ENCODE measurements at places on chromosomes 4 and X.

DNA sequence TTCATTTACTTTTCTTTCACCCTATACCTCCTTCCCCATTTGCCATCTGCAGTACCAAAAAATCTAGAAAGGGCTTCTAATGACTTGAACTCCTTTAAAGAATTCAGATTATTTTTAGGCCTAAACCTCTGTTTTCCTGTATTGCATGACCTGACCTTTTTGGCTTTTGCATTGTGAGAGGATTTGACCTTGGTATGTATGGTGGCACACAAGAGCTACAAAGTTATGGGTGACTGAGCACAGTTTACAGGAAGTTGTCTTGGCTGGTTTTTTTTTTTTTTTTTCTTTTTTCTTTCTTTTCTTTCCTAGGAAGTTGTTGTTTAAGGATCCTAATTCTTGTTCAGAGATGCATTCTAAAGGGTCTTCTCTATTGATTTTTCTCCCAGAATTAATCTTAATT is 32.0 kb upstream of the MTMR8 start:
- no peak for DNase-seq

DNA sequence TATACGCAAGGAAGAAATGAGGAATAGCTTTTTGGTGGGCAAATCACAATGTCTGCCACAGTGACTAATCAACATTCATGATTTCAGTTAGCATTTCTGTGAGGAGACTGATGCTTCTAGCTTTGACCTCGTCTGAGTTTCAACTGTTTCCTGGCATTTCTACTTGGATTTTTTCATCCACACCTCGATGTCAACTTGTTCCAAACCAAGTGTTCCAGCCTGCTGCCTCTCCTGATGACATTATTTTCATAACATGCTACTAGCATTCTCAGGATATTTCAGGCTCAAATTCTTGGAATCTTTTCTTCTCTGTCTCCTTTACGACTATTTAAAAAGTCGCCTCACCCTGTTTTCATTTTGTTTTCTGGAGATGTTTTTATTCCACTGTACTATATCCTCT is 90.3 kb upstream of the TEX13D start:
- no peak for DNase-seq

- DNase-seq = no peak
Measured at GRCh38 chr4:119038116-119038841, 97.4 kb upstream of the MYOZ2 start.

- no peak for DNase-seq
Measured at GRCh38 chr4:56048383-56048701, 99.6 kb downstream of the CEP135 start.

DNA sequence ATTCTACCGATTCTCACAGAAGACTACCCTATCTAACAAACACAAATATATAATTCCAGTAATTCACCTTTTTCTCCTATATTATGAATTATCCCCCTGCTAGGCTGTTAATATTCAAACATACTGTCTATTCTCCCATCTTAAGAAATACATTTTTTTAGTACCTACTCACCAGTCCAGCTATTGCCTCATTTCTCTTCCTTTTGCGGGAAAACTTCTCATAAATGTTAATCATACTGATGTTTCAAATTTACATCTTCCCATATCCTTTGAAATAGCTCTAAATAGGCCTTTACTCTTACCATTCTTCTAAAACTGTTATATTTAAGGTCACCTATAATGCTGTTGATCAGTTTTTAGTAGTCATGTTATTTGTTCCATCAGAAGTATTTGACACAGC is 759.1 kb upstream of the SLIT2 start:
- no peak for DNase-seq

GRCh38 chr4:123356921-123357320 is 39.7 kb upstream of the SPRY1 start:
- no peak for DNase-seq

GRCh38 chr4:41212616-41213203 is 1.6 kb downstream of the APBB2 start:
- no peak for DNase-seq

DNA sequence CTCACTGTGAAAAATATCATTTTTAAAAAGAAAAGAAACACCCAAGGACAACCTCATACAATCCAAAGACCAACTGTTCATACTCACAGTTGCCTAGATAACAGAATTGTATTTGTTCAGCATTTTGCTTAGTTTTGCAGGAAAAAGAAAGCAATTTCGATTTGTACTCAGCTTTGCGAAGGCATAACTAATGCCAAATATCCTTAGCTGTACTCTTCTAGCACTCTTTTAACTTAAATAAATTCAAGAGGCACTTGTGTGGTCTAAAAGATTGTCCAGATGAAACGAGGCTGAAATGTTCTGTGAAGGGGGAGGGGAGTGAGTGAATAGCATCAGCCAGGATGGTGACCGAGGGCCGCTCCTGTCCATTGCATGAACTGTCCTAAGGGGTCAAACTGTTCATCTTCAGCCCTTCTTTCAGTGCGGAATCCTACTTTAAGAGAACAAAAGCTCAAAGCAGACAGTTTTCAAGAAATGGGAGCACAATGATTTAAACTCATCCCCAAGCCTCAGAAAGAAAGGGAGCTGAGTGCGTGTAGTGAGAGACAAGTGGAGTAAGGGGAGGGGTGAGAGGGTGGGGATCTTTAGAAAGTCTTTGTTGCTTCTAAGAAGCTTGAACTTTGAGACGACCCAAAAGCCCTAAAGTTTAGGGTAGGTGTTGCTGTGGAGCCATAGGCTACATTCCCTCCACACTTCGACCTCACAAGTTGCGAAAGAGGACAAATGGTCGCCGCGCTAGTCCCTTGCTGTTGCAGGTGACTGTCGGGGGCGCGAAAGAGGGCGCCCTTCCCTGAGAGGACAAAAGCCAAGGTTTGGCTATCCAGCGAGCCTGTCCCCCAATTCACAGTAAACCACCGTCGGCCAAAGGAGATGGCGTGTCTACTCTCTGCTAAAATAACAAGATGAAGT is 4.0 kb upstream of the NEUROG2 start:
- no peak for DNase-seq

DNA sequence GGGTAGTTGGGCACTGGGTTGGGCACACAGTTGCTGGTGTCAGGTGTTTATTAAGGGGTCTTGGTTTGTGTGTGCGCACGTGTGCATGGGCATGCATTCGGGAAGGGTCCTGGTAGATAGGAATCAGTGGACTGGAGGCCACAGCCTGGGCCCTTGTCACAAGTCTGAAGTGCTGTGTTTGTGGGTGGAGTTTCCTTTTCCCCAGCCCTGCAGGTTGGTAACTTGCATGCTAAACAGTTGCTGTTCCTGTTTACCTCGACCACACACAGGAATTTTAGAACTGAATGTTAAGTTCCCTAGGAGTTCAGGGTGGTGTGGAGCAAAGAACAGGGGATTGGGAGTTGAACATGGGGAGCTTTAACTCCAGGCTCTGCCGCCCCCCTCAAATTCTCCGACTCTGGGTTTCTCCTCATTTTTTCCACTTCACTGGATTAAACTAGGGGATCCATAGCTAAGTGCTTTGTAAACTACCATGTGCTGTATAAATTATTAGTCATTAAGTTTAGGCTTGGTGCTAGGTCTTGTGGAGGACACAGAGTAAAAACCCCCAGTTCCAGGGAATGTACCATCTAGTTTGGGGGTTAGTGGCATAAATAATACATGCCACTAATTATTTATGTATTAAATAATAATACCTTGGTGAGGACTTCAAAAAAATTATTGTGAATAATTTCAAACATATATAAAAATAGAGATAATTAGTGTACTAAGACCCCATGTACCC is 49.0 kb downstream of the STARD8 start:
- DNase-seq = no peak

GRCh38 chr4:125008676-125009075 is 296.1 kb upstream of the ANKRD50 start:
- no peak for DNase-seq

- no peak for DNase-seq
Measured at GRCh38 chr4:105426187-105426897, 47.5 kb downstream of the PPA2 start.

GRCh38 chrX:65551489-65552339 is 17.1 kb upstream of the LAS1L start:
- DNase-seq = no peak

DNA sequence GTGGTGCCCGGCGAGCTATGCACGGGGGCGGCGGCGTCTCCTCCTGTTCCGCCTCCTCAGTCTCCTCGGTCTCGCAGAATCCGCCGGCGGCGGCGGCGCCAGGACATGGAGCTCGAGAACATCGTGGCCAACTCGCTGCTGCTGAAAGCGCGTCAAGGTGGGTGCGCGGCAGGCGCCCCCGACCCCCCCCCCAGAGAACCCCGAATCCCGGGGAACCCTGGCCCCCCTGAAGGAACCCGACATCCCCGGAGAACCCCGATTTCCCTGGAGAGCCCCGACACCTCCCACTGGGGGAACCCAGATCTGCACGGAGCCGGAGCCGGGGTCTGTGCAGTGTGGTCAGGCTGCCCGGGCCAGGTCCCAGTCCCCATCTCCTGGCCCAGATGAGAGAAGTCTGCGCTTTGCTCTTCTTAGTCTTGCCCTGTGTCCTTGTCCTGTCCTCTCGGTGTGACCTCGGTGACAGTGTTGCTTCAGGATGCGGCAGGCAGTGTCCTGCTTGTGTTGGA is 648 bp downstream of the GRK4 start:
- DNase-seq = no peak

- DNase-seq = no peak
Measured at GRCh38 chr4:114603497-114603896, 4.9 kb downstream of the UGT8 start.

- DNase-seq = no peak
Measured at GRCh38 chr4:5845035-5845905, 47.6 kb downstream of the CRMP1 start.

- DNase-seq = no peak
Measured at GRCh38 chr4:104967034-104967401, 179.7 kb upstream of the TET2 start.

GRCh38 chr4:5730993-5731990 is 20.3 kb downstream of the EVC start:
- DNase-seq = no peak

DNA sequence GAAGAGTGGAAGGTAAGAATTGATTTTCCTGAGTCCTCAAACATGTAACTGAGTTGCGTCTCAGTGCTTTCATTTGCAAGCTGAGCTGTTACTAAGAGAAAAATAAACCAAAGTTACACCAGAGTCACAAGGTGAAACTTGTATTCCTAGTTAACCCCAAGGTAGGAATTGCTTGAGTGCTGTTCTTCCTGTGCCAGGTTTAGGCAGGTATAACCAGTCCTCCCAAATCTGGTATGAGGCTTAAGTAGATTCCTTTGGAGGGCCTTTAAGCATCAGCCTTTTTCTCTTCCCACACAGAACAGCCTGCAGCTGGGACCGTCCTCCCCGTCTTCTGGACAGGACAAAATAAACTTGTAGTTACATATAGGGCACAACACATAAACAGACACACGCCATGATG is 2.3 kb upstream of the BTC start:
- DNase-seq = no peak

GRCh38 chr4:30721185-30722091 is 1.3 kb downstream of the PCDH7 start:
- no peak for DNase-seq

GRCh38 chrX:151030845-151031244 is 47.7 kb downstream of the HMGB3 start:
- DNase-seq = no peak

DNA sequence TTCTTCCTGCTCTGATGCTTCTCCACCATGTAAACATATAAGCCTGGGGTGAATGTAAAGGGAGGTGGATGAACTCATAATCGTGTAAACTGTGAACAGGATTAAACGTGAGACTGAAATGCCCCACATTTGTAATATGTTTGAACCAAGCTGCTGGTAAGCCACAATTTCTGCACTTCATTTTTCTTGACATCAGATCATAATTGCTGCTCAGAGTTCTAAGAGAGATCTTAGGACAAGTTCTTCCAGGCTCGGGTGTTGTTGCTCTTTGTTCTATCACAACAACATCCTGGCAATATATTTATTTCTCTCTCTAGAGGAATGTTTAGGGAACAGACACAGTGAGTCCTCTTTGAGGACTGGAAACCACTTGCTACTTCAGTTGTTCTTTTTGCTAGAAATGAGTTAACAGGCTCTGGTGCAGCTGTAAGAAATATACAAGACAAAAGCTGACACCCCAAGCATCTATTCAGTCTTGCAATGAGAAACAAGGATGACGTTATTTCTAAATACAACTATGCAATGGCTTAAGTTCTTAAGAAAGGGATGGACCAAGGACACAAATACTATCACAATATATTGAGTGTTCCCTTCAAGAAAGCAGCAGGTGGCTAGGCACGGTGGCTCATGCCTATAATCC is 59.6 kb downstream of the LNX1 start:
- DNase-seq = no peak

- DNase-seq = no peak
Measured at GRCh38 chrX:104113222-104113965, 1.1 kb downstream of the ZCCHC18 start.

GRCh38 chrX:119236623-119237561 is 807 bp downstream of the PGRMC1 start:
- DNase-seq = no peak

- DNase-seq = no peak
Measured at GRCh38 chrX:2618516-2618915, 72.6 kb upstream of the CD99 start.

- DNase-seq = no peak
Measured at GRCh38 chrX:70970482-70970995, 39.6 kb upstream of the SLC7A3 start.

DNA sequence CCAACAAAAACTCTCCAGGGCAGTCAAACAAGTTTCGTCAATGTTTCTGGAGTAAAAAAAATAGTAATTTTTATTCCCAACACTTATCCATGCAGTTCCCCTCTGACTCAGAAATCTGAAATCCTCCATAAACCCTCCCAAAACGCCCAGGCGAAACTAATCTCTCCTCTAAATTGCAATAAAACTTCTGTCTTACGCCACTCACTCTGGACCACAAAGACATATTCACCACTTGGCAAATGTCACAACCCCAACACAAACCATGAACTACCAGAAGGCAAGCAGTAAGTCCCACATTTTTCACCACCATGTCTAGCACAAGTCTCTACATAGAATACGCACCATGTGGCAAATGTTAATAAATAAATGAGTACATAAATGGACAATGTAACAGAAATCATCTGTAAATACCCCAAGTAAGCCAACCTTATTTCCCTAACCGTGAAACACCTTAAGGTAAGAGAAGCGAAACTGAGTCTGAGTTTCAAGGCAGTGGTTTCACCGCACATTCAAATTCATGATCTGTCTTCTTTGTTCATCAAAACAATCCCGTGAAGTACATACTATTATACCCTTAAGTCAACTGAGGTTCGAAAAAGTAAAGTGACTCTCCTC is 1.6 kb downstream of the PAPSS1 start:
- no peak for DNase-seq

DNA sequence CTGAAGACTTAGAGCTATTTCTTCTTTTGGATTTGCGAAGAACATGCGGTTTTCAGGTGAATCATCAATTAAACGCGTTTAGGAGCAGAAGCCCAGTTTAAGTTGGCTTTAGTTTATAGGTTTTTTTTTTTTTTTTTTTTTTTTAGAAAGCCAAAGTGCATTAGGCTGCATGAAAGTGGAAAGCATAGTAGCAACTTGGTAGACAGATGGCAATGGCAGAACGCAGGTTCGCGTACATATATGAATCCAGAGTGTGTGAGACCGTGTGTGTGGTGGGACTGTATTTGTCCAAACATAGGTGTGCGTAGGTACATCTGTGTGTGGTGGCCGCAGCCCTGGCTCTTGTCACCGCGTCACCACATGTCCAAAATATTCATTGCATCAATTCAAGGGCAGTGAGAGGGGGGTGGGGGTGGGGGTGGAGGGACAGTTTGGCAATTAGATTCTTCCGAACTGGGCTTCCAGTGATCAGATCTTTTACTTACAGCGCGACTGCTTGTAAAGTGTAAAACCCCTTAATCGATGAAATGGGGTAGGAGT is 901 bp downstream of the JADE1 start:
- no peak for DNase-seq

- DNase-seq = no peak
Measured at GRCh38 chr4:66633477-66633876, 911.8 kb downstream of the CENPC start.

Data from stimulated activated CD4-positive, alpha-beta T cell treated with anti-CD3 and anti-CD28 coated beads, Interleukin-1b, Interleukin-23, amount 100 ng/mL, for 1 hour (primary cell).